Fibroblast of the aortic adventitia (primary cell): ENCODE measurements at places on chromosomes 2 and 18. TPM values are rescaled to one million over a fixed set of nuclear protein-coding genes. Genes with fewer than 3 reads are reported as not detected.

GRCh38 chr2:151302404-151302803, 12.9 kb upstream of the NMI start:
- peak; percentile 35 for DNase-seq

DNA sequence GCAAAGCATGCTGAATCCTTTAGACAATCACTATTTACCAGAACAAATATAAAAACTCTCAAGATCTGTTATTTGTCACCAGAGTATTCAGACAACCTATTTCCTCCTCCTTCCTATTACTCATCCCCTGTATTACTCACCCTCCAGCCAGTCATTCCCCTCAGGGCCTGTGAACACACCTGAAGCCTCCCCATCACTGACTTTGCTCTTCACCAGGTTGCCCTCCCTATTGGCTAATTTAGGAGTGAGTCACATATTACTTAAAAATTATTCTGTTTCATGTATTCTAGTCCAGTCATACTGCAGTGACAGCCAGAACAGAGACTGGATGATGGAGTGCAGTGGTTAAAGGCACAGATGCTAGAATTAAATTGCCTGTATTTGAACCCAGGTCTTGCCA, 3.7 kb upstream of the ATG16L1 start:
- peak; percentile 55 for DNase-seq

GRCh38 chr2:238483656-238484055, 56.9 kb downstream of the ASB1 start:
- no peak for DNase-seq

DNA sequence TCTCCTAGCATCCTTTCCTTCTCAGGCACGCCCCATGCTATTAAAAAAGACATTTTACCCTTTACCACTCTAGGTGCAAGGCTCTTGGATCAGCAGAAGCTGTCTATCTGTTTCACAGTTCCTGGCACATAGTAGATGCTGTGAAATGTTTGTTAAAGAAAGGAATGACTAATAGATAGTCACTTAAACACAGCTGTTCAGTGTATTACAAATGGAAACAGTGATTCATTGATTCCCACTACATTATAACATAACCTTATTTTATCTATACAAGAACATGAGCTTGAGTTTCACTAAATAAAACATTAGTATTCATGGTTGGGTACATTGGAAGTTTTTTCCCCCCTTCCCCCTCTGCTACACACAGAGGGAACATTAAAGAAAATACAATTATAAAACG, 142.1 kb downstream of the ASXL3 start:
- peak; percentile 67 for DNase-seq

DNA sequence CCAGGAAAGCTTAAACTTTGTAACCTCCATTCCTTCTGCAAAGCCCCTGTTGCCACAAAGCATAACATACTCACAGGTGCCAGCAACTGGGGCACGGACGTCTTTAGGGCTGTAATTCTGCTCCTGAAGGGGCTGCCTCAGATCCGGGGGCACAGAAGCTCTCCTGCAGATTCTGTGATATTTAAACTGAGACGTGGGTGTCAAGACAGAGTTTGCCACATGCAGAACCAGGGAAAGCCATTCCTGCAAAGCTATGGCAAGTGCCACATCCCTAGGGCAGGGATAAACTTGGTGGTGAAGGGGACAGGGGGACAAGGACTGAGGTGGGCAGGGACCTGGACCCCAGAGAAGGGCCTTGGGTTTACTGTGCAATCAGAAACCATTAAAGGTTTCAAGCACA, 247.2 kb downstream of the EIPR1 start:
- no peak for DNase-seq

GRCh38 chr2:207227062-207227748, 61.5 kb upstream of the KLF7 start:
- no peak for DNase-seq

DNA sequence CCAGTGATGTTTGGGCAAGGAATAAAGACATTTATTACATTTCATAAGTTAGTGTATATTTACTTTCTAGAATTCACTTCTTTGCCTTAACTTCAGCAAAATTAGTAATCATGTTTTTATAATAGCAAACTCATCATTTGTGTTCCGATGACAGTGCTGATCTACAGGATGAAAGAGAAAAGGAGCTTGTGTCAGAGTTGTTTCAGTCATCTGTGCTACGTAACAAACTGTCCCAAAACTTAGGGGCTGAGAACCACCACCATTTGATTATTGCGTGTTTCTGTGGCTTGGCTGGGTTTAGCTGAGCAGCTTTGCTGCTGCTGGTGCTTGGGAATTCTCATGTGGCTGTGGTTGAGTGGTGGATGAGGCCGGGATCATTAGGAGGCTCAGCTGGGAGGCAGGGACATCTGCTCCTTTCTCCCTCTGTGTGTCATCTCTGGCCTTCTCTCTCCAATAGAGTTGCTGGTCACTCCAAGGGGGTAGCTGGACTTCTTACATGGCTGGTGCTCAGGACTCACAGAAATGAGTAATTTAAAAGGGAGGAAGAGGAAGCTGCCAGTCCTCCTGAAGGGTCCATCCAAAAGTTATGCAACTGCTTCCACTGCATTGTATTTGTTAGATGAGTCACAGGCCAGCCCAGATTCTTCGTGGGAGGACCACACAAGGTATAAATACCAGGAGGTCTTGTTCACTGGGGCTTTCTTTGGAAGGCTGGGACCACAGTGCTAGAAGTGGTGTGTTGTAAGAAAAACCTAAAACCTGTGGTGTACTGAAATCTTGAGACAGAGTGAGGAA, 43.4 kb upstream of the HAAO start:
- peak; percentile 100 for DNase-seq

DNA sequence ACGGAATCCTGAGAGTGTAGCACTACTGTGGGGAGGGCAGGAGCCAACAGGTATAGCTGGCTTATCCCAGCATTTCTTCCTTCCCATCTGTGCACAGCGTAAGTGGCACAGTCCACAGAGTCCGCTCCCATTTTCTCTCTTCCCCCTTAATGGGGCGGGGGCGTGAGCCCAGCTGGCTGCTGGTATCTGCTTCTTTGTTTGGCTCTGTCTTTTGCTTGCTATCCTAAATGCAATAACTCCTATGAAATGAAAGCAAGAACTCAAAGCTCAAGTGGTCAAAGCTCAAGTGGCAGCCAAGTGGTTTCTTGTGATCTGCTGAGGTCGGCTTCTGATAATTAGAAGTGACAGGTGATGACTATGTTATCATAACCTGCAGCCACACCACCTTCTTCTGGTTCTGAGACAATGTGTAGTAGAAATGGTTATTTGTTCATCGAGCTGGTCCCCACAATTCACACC, 192.7 kb downstream of the PLCL1 start:
- DNase-seq, result no peak

DNA sequence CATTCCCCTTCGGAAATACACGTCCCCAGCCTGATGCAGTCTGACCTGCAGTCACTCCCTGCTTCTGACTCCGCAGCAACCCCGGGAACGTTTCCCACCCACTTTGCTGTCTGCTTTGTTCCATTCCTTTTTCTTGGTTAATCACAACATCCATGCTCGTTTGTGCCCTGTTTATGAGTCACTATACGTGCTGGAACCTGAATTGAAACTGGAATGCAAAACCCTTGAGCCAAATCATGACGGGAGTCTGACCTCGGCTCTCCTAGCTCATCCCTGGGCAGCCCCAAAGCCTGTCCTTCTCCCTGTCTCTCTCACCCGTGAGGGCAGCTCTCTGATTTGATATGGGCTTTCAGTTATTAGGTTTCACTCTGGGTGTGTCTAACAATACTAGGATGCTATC, 57.1 kb upstream of the RNF152 start:
- DNase-seq, result peak; percentile 85

DNA sequence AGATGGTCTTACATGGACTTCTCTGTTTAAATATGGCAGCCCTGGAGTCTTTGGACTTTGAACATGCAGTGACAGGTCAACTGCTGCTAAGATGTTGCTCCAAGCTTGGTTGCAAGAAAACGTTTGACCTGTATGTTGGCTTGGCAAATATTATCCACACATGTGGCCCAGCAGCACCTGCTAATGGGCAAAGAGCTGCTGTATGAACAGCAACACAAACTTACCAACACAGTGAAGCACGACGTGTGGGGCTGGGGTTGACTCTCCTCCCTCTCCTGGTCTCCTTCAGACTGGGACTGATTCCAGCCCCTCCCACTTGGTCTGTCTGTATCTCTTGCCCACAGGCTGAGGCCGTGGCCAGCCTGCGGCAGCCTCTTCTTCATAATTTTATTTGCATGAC, 3.8 kb downstream of the KCNE4 start:
- DNase-seq, result peak; percentile 50

GRCh38 chr2:161606327-161606726, 17.9 kb upstream of the SLC4A10 start:
- no peak for DNase-seq

- DNase-seq, result no peak
Measured at GRCh38 chr2:104431701-104432121, 422.2 kb upstream of the POU3F3 start.

DNA sequence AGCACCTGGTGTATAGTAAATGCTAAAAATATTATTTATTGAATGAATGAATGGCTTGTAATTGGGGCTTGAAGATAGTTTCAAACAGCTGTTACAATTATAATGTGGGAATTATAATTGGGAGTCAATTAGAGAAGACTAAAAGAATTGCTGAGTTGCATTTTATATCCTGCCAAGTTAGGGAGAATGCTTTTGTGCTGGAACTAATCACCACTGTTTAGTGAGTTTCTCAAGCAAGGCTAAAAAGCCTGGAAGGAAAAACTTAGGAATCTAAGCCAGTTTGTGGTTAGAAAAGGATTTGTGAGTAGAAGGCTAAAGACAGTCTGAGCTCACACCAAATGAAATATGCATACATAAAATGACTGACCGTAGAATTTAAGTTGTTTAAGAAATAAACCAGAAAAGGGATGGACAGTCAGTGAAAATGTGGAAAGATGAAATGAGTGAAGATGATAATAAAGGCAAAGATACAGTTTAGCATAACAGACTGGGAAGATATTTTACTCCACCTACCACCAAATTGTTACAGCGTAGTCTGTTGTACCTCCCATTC, 647.7 kb upstream of the FSHR start:
- DNase-seq, result no peak

GRCh38 chr18:23276451-23276850, 141.2 kb downstream of the CABLES1 start:
- peak; percentile 32 for DNase-seq

GRCh38 chr18:48781163-48781987, 169.4 kb downstream of the SMAD7 start:
- DNase-seq, result peak; percentile 87

GRCh38 chr2:3041841-3042600, 335.6 kb downstream of the EIPR1 start:
- peak; percentile 11 for DNase-seq

- peak; percentile 64 for DNase-seq
Measured at GRCh38 chr2:164840930-164841718, 499 bp downstream of the COBLL1 start.

Gene SCN3A
- total RNA-seq, result 3.1 and 102 TPM in 2 replicates

Gene VIT
- total RNA-seq, result 2.0 and 12.9 TPM in 2 replicates

Gene ADAM17
- total RNA-seq, result 40.1 and 108 TPM in 2 replicates

Gene CKAP2L
- 2.7 and 26.4 TPM in 2 replicates for total RNA-seq

Gene HOXD10
- not detected in 2 replicates for total RNA-seq

Gene ACKR3
- total RNA-seq, result 0.72 and 2.0 TPM in 2 replicates

Gene MEX3C
- 42.5 and 44.2 TPM in 2 replicates for total RNA-seq

Gene DSEL
- 18.5 and 108 TPM in 2 replicates for total RNA-seq

Gene IL36B
- not detected in 2 replicates for total RNA-seq

Gene TMEM150A
- 7.4 and 8.6 TPM in 2 replicates for total RNA-seq

Gene PSTPIP2
- total RNA-seq, result 2.0 and 6.4 TPM in 2 replicates

Gene RAB31
- total RNA-seq, result 68.4 and 90.4 TPM in 2 replicates
